ENCODE measurements at places on chromosomes 11 and 22.

DNA sequence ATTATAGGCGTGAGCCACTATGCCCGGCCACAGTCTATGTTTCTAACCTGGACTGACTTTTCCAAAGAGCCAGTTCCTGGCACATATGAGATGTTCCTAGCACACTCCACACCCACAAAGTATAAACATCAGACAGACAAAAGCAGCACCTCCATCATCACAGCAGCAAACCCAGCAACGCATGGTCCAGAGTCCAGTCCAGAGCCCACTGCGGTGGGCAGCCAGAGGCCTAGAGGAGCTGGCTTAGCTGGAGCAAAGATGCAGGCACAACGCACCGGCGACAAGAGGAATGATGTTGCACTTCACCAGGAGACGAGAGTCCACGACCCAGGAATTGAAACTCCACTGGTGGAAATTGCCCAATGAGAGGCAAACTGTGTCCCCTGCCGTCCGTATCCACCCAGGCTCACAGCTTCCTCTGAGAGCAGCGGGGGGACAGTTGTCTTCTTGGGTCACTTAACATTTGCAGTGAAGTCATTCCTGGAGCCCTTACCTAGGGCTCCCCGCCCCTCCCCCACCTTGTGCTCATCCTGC is 36.6 kb downstream of the RPS6KA4 start:
- no peak for DNase-seq

DNA sequence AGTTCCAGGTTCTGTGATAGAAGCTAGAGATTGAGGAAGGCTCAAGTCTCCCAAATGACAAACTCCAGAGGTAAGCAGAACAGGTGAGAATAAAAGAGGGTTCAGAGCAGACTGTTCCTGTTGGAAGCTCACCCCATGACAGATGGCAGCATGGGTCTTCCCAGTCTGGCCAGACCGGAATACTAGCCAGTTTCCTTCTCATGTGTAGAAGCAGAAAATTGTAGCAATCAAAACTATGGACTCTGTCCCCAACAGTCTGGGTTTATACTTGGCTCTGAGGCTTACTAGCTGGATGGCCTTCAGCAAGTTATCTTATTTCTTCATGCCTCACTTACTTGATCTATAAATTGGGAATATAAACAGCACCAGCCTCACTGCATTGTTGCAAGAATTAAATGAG is 494.8 kb downstream of the MN1 start:
- peak; percentile 4 for DNase-seq

DNA sequence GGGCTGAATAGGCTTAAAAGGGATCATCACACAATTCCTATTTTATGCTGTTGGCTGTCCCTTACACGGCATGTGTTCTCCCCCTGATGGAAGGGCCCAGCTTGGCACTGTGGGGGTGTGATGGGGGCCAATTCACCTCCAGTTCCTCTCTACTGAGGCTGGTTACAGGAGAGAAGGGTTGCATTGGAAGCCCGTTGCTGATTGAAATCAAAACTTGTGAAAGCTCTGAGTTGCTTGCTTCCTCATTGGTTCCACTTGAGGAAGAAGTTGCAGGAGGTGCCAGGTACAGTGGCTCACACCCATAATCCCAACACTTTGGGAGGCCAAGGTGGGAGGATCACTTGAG is 13.3 kb upstream of the PRG2 start:
- DNase-seq = no peak

DNA sequence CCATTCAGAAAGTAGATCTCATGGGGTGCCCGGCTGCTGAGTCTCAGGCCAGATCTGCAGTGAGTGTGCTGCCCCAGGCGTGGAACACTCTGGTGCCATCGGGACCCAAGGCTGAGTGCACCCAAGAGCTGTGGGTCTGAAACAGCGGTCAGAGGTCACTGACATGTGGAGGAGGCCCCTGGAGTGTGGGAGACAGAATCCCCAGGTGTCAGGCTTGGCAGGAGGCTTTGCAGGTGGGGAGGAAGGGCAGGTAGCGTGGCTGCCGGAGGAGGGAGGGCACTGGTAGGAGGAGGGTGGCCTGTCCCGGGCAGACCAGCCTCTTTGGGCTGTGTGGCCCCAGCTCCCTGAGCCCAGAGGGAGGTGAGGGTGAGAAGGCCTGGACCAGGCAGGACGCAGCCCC is 31.7 kb upstream of the KRTAP5-6 start:
- DNase-seq = no peak

GRCh38 chr22:49331223-49331815 is 496.4 kb downstream of the BRD1 start:
- no peak for DNase-seq
